ENCODE measurements at places on chromosomes 3 and 15.

DNA sequence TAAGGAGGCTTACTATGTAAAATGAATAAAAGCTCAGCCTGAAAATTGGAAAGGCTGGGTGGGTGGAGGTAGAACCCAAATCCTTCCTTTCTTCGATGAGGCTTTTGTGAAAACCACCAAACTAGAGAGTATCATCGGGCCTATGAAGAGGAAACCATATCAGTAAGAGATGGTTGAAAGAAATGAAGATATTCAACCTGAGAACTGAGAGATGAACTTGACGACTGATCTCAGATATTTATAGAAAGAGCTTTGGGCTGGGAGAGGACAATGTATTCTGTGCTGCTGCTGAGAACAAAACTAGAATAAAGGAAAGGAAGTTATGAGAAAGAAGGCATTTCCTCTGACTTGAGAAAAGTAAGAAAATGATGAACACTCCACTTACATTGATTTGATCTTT lies 236.6 kb downstream of the KCNH8 start:
- no peak for DNase-seq

GRCh38 chr3:187918081-187918644 lies 172.9 kb upstream of the BCL6 start:
- no peak for DNase-seq

DNA sequence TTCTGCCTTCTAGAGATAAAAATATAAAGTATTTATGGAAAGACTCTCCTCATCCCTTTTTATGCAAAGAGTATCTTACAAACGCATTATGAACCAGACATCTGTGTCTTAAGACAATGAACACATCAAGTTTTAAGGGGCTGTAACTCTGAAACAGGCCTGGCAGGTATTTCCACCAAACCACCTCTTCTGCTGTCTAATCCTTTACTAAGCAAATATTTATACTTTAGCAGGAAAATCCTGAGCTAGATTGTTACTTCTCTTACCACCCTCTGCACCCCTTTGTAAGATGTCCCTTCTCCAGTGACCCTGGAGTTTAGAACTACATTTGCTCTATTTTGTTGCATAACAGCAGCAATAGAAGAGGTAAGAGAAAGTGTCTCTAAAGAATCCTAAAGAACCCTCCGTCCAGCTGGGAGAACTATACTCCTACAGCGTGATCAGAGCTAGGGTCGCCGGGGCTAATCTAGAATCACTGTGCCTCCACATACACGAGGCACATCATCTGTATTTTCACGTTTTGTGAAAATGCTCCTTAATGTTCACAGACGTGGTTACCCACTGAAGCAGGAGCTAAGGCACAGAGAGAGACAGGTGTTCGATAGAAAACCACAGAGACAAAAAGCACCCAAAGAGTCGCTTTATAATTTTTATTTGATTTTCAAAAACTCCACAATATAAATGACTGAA lies 129.6 kb downstream of the FOXP1 start:
- no peak for DNase-seq

GRCh38 chr3:180563406-180563805 lies 38.6 kb upstream of the TTC14 start:
- DNase-seq: no peak

DNA sequence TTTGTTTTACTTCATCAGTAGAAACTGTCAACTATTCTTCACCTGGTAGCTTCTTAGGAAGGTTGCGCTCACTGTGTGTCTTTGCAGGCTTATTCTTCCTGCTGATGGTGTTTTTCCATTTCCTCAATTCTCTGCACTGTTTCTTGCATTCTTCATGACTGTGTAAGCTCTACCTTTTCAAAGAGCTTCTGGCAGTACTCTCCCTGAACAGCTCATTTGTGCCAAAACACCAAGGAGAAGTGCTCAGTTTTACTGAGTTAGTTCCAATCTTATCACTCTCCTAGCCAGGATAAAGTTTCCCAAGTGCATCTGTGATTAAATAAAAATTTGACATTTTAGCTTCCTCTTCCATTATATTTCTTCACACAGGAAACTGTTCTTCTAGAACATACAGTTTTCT lies 339.8 kb downstream of the EPHA3 start:
- DNase-seq: no peak

- DNase-seq: no peak
Measured at GRCh38 chr15:25136119-25136518, 181.3 kb downstream of the SNRPN start.

GRCh38 chr3:61055447-61055846 lies 195.8 kb downstream of the FHIT start:
- DNase-seq: no peak

- DNase-seq: no peak
Measured at GRCh38 chr3:185779461-185779860, 45.4 kb downstream of the IGF2BP2 start.

Data from activated naive CD8-positive, alpha-beta T cell treated with anti-CD3 and anti-CD28 coated beads, Interleukin-2, amount 50 U/mL, for 24 hours (primary cell).